ENCODE measurements at places on chromosomes 13 and 19.
A peak's percentile ranks its signal among the peaks of the same experiment; 100 is the strongest.

DNA sequence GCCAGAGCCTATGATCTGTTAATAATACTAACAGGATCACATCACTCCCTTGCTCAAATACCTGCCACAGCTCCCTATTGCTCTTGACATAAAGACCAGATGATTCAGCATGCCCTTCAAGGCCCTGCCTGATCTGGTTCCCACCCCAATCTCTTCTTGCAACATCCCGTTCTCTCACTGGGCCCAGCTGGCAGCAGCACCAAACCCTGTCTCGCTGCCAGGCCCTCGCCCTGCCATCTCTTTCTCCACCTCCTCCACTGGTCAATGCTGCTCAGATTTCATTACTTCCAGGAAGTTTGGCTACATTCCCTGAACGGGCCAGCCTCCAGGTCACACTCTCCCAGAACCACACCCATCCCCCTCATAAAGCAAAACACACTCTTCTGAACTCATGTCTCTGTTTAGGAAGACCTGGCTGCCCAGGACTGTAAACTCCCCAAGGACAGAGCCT is 8.6 kb upstream of the BCAT2 start:
- H3K4me3 ChIP-seq, result no peak overlapping the region
- H3K27me3 ChIP-seq, result no peaks in the 10 kb centered on the region
- DNase-seq, result peak; percentile 74

DNA sequence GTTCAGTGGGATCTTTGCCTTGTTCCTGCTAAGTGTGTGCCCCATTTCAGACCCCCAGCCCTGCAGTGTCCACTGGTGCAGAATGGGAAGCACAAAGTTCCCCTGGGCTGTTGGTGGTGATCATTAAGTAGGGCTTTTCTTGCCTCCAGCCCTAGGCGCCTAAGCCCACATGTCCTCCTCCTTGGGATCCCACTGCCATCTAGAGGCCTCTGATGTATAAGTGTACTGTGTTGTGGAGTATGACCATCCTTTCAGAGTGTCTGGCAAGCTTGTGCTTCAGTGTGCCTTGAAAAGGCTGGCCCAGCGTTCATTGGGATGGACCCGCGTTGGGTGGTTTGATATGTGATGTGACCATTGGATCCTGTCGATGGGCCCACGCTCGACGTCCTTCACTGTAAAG is 71.2 kb downstream of the WASF3 start:
- no peaks in the 10 kb centered on the region for H3K36me3 ChIP-seq
- no peak overlapping the region for H3K4me3 ChIP-seq
- DNase-seq, result no peak
- H3K4me1 ChIP-seq, result no peaks in the 10 kb centered on the region
- no peak overlapping the region for H3K27ac ChIP-seq
- no peaks in the 10 kb centered on the region for H3K27me3 ChIP-seq

DNA sequence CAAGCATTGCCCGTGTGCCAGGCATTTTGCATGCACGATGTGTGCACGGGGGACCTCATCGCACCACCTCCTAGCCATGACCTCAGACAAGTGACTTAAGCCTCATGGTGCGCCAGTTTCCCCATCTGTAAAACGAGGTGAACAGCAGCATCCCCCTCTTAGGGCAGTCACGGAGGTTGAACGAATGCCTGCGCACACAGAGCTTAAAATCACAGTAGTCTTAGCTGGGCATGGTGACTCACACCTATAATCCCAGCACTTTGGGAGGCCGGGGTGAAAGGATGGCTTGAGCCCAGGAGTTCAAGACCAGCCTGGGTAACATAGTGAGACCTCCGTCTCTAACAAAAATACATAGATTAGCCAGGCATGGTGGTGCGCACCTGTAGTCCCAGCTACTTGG is 48.6 kb downstream of the PIN1 start:
- H3K4me3 ChIP-seq, result no peak overlapping the region
- no peaks in the 10 kb centered on the region for H3K36me3 ChIP-seq
- H3K27ac ChIP-seq, result no peak overlapping the region

DNA sequence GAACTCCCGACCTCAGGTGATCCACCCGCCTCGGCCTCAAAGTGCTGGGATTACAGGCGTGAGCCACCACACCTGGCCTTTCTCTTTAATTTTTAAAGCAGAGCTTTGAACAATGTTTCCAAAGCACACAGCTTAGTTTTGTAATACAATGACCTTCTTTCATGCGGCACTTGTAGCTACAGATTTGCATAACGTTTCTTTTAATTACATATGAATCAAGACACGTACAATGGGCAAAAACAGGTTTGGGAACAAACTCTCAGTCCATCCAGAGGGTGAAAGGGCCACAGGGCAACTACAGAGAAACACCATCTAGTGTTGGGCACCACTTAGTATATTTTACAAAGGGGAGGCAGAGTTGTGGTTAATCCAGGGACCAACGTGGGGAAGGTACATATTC is 19.0 kb upstream of the S1PR4 start:
- peaks cover 3% of the 10 kb centered on the region for H3K4me1 ChIP-seq
- H3K36me3 ChIP-seq, result no peaks in the 10 kb centered on the region
- no peaks in the 10 kb centered on the region for H3K27me3 ChIP-seq
- no peak for DNase-seq
- no peak overlapping the region for H3K27ac ChIP-seq

GRCh38 chr19:45472563-45473366 is 5.0 kb downstream of the FOSB start:
- H3K27me3 ChIP-seq, result no peaks in the 10 kb centered on the region
- peaks cover 5% of the 10 kb centered on the region for H3K4me1 ChIP-seq
- no peak overlapping the region for H3K27ac ChIP-seq
- no peak for DNase-seq
- no peak overlapping the region for H3K4me3 ChIP-seq

DNA sequence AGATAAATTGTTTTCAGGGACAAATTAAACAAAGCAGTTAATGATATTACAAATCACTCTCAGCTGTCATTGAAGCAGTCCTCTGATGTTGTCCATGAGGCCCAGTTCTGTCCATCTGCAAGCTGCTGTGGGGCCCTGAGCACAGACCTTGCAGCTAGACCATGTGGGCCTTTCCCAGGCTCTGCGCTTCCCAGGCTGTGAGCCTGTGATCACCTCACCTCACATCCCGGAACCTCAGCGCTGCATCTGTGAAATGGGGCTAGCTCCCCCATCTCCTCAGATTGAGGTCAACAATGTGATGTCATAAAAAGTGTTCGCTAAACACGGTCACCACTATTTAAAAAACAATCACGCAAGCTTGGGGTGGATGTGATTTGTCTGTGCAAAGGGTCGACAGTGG is 51.9 kb upstream of the UQCRFS1 start:
- H3K27me3 ChIP-seq, result no peaks in the 10 kb centered on the region
- DNase-seq, result no peak
- no peak overlapping the region for H3K27ac ChIP-seq
- H3K4me3 ChIP-seq, result no peak overlapping the region
- H3K36me3 ChIP-seq, result no peaks in the 10 kb centered on the region

GRCh38 chr13:48862572-48862971 is 113.1 kb upstream of the FNDC3A start:
- H3K4me3 ChIP-seq, result no peak overlapping the region
- H3K27me3 ChIP-seq, result no peaks in the 10 kb centered on the region
- H3K4me1 ChIP-seq, result no peaks in the 10 kb centered on the region
- no peak for DNase-seq
- no peak overlapping the region for H3K27ac ChIP-seq
- H3K36me3 ChIP-seq, result no peaks in the 10 kb centered on the region

- peaks cover 10% of the 10 kb centered on the region for H3K4me1 ChIP-seq
- H3K27me3 ChIP-seq, result no peaks in the 10 kb centered on the region
- H3K36me3 ChIP-seq, result no peaks in the 10 kb centered on the region
- H3K27ac ChIP-seq, result peak overlapping the region; percentile 90
These were observed 493 bp upstream of the LHFPL6 start for GRCh38 chr13:39603424-39603947.

GRCh38 chr13:46104868-46105267 is at the start of gene CPB2:
Gene CPB2 (minus strand): TSS chr13:46105033. CDS start chr13:46105009, 24 bp downstream.
- H3K27ac ChIP-seq, result no peak within 1 kb of the TSS
- no peaks in the 10 kb centered on the region for H3K27me3 ChIP-seq
- peaks cover 3% of the 10 kb centered on the region for H3K4me1 ChIP-seq
- H3K36me3 ChIP-seq, result no peaks in the 10 kb centered on the region
- no peak for DNase-seq

GRCh38 chr13:82719987-82720386 is 1162.3 kb downstream of the SLITRK1 start:
- H3K4me1 ChIP-seq, result no peaks in the 10 kb centered on the region
- no peak overlapping the region for H3K27ac ChIP-seq
- H3K36me3 ChIP-seq, result no peaks in the 10 kb centered on the region
- no peak overlapping the region for H3K4me3 ChIP-seq

- H3K27me3 ChIP-seq, result no peaks in the 10 kb centered on the region
- H3K4me1 ChIP-seq, result no peaks in the 10 kb centered on the region
- DNase-seq, result no peak
- no peak overlapping the region for H3K27ac ChIP-seq
- H3K36me3 ChIP-seq, result no peaks in the 10 kb centered on the region
These were observed 55.1 kb downstream of the GPR180 start for GRCh38 chr13:94656766-94657165.

GRCh38 chr19:39498798-39499642 is at the start of gene DLL3:
Gene DLL3 (plus strand): TSS chr19:39498947. CDS start chr19:39498975, 28 bp downstream.
- peaks cover 11% of the 10 kb centered on the region for H3K4me1 ChIP-seq
- no peaks in the 10 kb centered on the region for H3K36me3 ChIP-seq

DNA sequence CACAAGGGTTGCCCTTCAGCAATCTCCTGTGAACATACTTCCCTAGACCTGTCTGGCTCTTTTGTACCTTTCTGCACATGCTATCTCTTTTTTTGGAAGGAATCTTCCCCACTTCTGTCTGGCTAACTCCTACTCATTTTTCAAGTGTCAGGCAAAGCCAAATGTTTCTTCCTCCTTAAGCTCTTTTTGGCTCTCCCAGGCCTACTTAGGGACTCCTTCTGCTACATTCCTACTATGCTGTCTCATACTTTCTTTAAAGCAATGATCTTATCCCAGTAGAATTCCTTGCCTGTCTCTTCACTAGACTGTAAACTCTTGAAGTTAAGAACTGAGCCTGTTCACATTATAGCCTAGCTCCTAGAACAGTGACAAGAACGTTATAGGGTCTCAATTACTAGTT is 114.9 kb upstream of the WASF3 start:
- no peak overlapping the region for H3K4me3 ChIP-seq
- DNase-seq, result no peak
- H3K27ac ChIP-seq, result peak overlapping the region; percentile 37
- no peaks in the 10 kb centered on the region for H3K27me3 ChIP-seq
- peaks cover 15% of the 10 kb centered on the region for H3K4me1 ChIP-seq

GRCh38 chr13:98297051-98297450 is 120.0 kb upstream of the RNF113B start:
- H3K27me3 ChIP-seq, result no peaks in the 10 kb centered on the region
- peaks cover 4% of the 10 kb centered on the region for H3K4me1 ChIP-seq
- H3K36me3 ChIP-seq, result no peaks in the 10 kb centered on the region
- H3K4me3 ChIP-seq, result no peak overlapping the region
- H3K27ac ChIP-seq, result no peak overlapping the region

DNA sequence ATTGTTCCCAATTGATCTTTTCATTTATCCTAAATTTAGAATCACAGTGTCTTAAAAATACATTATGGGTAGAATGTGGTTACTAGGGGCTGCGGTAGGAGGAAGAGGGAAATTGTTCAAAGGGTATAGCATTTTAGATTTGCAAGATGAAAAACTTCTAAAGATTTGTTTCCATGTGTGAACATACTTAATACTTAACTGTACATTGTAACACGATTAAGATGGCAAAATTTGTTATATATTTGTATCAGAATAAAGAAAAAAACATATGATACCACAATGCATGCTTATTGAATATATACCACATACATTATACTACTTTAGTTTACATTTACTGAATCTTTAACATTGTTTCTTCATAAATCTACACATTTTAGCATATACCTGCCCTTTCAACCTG is 677.3 kb upstream of the PCDH20 start:
- DNase-seq, result no peak
- no peak overlapping the region for H3K4me3 ChIP-seq
- H3K4me1 ChIP-seq, result no peaks in the 10 kb centered on the region
- no peak overlapping the region for H3K27ac ChIP-seq
- no peaks in the 10 kb centered on the region for H3K36me3 ChIP-seq

DNA sequence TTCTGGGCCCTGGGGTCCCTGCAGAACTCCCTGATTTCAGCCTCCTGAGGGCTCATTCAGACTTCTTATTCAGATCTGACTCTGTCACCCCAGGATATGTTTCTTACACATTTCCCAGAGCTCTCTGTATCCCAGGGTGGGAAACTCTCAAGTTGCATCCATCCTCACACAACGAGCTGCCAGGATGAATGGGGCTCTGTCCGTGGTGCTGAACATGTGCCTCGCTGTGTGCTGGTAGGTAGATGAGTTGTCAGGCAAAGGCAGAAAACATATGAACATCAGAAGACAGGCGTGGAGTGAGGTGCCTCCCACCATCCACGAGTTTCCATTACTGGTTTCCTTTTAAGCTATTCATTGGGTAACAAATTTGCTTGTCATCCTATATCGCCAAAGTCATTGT is 11.4 kb upstream of the IGFL1 start:
- no peaks in the 10 kb centered on the region for H3K27me3 ChIP-seq
- no peak overlapping the region for H3K27ac ChIP-seq
- no peak overlapping the region for H3K4me3 ChIP-seq
- DNase-seq, result no peak

DNA sequence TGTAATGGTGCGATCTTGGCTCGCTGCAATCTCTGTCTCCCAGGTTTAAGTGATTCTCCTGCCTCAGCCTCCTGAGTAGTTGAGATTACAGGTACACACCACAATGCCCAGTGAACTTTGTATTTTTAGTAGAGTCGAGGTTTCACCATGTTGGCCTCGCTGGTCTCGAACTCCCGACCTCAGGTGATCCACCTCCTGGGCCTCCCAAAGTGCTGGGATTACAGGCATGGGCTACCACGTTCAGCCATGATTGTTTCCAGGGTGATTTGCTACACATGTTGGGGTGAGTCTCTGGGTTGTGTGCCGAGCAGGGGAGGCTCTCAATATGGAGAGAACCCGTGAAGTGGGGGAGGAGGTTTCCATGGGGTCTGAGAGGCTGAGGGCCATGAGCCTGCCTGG is 24.8 kb upstream of the CEACAM21 start:
- no peaks in the 10 kb centered on the region for H3K36me3 ChIP-seq
- no peaks in the 10 kb centered on the region for H3K4me1 ChIP-seq
- DNase-seq, result no peak
- H3K4me3 ChIP-seq, result no peak overlapping the region

DNA sequence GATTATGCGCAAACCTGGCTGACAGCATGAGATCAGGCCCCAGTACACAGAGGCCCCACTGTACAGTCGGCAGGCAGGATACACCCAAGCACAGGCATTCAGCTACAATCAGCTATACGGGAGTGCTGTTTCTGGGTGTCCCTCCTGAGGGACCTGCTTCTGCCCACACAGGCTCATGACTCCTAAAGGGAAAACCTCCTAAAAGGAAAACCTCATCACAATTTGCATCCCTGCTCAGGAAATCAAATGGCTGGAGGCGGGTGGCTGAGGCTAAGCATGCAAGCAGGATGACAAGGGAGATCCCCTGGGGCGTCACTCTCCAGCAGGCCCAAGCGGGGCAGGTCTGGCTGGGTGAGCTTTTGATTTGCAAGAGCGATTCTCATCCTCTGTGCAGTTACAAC is 99.8 kb downstream of the CRYL1 start:
- no peaks in the 10 kb centered on the region for H3K4me1 ChIP-seq
- DNase-seq, result no peak
- no peak overlapping the region for H3K4me3 ChIP-seq
- no peaks in the 10 kb centered on the region for H3K27me3 ChIP-seq

- H3K27ac ChIP-seq, result no peak overlapping the region
- DNase-seq, result no peak
- no peaks in the 10 kb centered on the region for H3K4me1 ChIP-seq
- H3K27me3 ChIP-seq, result no peaks in the 10 kb centered on the region
- H3K36me3 ChIP-seq, result peaks cover 15% of the 10 kb centered on the region
- no peak overlapping the region for H3K4me3 ChIP-seq
These were observed 43.3 kb downstream of the DZIP1 start for GRCh38 chr13:95601216-95601615.

- no peak for DNase-seq
- no peaks in the 10 kb centered on the region for H3K36me3 ChIP-seq
- H3K4me3 ChIP-seq, result peak overlapping the region; percentile 96
- no peaks in the 10 kb centered on the region for H3K27me3 ChIP-seq
These were observed 638 bp downstream of the USPL1 start for GRCh38 chr13:30618186-30618929.

Data from thoracic aorta (tissue), 2 donors.